Activated CD8-positive, alpha-beta memory T cell treated with anti-CD3 and anti-CD28 coated beads for 36 hours (primary cell): ENCODE measurements at places on chromosomes 2 and 18. TPM values are rescaled to one million over a fixed set of nuclear protein-coding genes. Genes with fewer than 3 reads are reported as not detected.

MOCOS gene
- 0.29 TPM for total RNA-seq

RAB27B gene
- 0.42 TPM for total RNA-seq

ALPG gene
- total RNA-seq = not detected

HDAC4 gene
- total RNA-seq = 19.7 TPM

MARCHF7 gene
- 72.8 TPM for total RNA-seq

TFPI gene
- total RNA-seq = not detected

TRAK2 gene
- 22.6 TPM for total RNA-seq
